ENCODE measurements at places on chromosomes 2 and 18.

GRCh38 chr2:121707344-121707919 lies 29.2 kb downstream of the NIFK start:
- DNase-seq, result no peak

- DNase-seq, result no peak
Observed at GRCh38 chr18:68779169-68779568, 18.7 kb upstream of the CCDC102B start.

- no peak for DNase-seq
Observed at GRCh38 chr2:179898873-179899272, 37.5 kb upstream of the ZNF385B start.

- DNase-seq, result no peak
Observed at GRCh38 chr2:238169048-238169707, 10.4 kb downstream of the ERFE start.

Data from hindlimb muscle (tissue), 1 donor.